Activated naive CD8-positive, alpha-beta T cell treated with anti-CD3 and anti-CD28 coated beads, Interleukin-2, amount 10 ng/mL, durations not matched to agents 7 days and 5 days (primary cell): ENCODE measurements at places on chromosomes 6 and 20.

DNA sequence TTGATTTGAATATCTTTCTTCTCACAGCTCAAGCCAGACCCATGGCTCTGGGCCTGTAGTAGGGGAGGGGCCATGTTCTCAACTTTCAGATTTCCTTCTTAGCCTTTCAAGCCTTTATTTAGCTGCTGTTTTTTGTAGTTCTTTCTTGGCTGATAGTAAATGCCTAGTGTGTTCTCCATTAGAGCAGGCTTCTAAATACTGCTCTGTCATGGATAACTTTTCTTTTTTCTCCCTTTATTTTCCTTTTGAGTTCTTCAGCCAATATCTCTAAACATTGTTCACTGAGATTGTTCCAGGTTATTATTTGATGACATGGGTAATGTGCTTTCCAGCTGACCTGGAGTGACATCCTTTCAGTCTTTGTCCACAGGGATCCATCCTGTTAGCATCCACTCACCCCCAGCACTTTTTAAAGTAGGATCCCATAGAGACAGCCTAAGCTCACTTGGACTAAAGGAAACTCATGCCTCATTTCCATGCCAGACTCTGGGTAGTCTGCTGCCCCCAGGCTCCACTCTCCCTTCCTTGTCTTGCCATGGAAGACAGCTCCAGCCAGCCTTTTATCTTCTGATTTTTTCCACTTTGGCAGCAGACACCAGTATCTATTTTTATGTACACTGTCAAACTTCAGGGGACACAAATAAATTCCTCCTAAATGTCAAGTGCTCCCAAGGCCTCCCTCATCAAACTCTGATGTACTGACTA lies 645.6 kb downstream of the RNF144B start:
- H3K4me1 ChIP-seq = no peaks in the 10 kb centered on the region
- no peak for DNase-seq
- H3K27ac ChIP-seq = no peak overlapping the region
- H3K4me3 ChIP-seq = no peak overlapping the region

- DNase-seq = no peak
- H3K4me3 ChIP-seq = no peak overlapping the region
- H3K27me3 ChIP-seq = no peaks in the 10 kb centered on the region
- no peak overlapping the region for H3K27ac ChIP-seq
These were observed 243.9 kb upstream of the TCF21 start for GRCh38 chr6:133644892-133645619.

- H3K4me1 ChIP-seq = peaks cover 15% of the 10 kb centered on the region
- H3K27me3 ChIP-seq = no peaks in the 10 kb centered on the region
- H3K36me3 ChIP-seq = peaks cover 4% of the 10 kb centered on the region
- no peak overlapping the region for H3K4me3 ChIP-seq
- no peak overlapping the region for H3K27ac ChIP-seq
These were observed 43.4 kb downstream of the SLC23A2 start for GRCh38 chr20:4957939-4958362.

DNA sequence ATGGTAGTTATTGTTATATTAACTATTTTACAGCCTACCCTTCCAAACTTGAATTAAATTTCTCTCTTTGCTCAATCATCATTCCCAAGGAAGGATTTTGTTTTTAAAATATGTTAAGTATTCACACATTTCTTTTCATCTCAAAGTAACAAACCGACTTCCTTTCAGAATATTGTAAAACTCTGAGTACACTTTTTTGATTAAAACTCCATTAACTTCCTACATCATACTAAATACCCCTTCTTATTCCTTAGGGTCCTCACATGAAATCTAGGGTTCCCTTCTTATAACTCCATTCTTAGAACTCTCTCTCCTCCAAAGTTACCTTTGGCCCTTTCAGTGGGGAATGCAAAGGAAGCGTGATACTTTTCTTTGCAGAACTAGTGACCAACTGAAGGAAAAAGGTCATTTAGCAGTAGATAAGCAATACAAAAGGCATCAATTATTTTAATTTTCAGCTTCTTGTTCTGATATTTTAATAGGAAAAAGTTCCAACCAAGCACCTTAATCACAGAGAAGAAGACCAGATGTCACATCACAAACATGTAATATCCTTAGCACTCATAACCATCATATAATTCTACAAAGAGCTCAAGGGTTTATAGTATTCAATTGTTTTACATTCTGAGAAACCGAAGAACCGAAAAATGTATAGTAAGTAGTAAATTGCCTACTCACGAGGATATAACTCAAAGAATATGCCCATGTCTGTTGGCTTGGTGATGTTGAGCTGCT lies 494 bp downstream of the RHAG start:
- no peaks in the 10 kb centered on the region for H3K36me3 ChIP-seq
- H3K4me1 ChIP-seq = no peaks in the 10 kb centered on the region
- peaks cover 2% of the 10 kb centered on the region for H3K27me3 ChIP-seq
- no peak overlapping the region for H3K4me3 ChIP-seq
- no peak for DNase-seq
- no peak overlapping the region for H3K27ac ChIP-seq

DNA sequence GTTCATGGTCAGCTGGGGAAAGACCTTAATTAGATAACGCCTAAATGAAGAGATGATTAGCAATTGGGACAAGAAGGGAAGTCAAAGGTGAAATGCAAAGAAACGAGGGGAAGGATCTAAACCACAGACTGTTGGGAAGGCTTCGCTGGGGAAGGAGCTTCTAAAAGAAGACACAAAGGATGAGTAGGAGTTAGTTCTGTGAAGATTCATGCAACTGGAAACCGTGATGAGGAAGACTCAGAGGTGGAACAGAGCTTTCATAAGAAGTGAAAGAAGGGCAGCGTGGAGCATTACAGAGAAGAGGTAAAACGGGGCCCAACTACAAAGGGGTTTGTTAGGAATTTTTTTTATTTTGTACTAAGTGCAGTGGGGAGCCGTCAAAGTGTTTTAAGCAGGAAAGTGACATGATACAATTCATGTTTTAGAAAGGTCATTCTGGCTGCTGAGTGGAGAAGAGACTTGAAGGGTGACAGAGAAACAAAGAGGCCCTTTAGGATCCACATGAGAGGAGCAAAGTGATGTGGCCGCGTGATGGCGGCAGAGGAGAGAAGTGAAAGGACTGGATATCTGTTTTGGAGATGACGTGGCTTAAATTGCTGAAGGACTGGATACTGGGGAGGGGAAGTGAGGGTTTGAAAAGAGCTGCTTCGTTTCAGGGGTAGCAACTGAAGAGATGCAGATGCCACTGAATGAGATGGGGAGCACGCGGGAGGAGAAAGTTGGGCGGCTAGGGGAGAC lies 33.6 kb downstream of the TTI1 start:
- no peak for DNase-seq
- H3K27me3 ChIP-seq = no peaks in the 10 kb centered on the region
- H3K4me1 ChIP-seq = no peaks in the 10 kb centered on the region
- H3K4me3 ChIP-seq = no peak overlapping the region

DNA sequence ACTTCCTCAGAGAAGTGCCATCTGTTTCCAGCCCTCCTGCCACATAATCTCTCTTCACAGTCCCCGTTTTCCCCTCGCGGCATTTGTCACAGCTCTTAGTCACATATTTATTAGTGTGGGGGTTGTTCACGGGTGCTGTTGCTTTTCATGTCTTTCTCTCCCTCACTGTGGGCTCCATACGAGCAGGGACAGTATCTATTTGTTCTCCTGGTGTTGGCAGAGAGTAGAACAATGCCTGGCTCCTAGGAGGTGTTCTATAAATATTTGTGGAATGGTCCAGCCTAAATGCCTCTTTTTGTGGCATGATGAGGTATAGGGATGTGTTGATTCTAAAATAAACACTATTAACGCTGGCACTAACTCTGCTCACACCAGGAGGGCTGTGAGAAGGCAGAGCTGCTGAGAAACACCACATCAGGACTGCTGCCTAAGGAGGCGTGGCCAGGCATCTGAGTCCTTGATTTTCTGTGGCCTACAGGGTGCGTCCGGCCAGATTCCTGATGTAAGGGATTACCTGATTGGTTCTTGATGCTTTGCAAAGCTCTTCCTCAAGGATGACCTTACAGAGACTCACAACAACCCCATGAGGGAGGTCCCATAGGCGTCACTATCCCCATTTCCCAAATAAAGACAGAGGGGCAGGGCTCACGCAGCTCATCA lies 219.8 kb upstream of the ARID1B start:
- H3K27me3 ChIP-seq = peaks cover 4% of the 10 kb centered on the region
- no peaks in the 10 kb centered on the region for H3K36me3 ChIP-seq
- DNase-seq = no peak
- no peaks in the 10 kb centered on the region for H3K4me1 ChIP-seq

DNA sequence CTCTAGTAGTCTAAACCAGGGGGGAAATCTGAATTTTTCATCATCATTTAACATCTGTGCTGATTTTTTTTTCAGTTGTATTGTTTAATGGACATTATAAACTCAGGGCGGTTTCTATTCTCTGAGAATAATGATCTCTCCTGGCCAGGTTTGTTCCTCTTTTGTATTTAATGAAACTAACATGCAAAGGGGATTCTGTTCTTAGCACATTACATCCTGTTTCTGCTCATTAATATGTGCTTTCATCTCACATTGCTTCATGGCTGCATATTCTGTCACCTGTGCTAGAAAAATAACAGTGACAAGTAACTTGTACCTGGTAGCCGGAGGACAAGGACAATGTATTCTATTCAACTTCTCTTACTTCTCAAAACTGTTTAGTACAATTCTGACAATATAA lies 806 bp downstream of the HLA-DOB start:
- H3K27me3 ChIP-seq = no peaks in the 10 kb centered on the region
- peaks cover 10% of the 10 kb centered on the region for H3K4me1 ChIP-seq
- no peak for DNase-seq
- H3K36me3 ChIP-seq = peaks cover 2% of the 10 kb centered on the region

DNA sequence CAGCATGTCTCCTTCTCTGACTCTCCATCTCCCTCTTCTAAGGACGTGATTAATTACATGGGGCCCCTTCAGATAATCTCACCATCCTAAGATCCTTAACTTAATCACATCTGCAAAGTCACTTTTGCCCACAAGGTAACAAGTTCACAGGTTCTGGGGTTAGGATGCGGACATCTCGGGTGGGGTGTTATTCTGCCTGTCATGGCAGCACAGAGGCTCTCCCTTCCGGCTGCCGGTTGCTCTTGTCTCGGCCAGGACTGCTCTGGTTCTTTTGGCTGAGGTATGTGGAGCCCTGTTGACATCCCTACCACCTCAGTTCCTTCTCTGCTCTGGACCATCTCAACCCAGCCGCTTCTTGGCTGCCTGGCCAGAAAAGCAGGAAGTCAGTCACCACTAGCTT lies 4.2 kb upstream of the CST11 start:
- peaks cover 21% of the 10 kb centered on the region for H3K4me1 ChIP-seq
- peak overlapping the region; percentile 18 for H3K4me3 ChIP-seq
- H3K27me3 ChIP-seq = peaks cover 2% of the 10 kb centered on the region
- H3K27ac ChIP-seq = peak overlapping the region; percentile 87
- DNase-seq = no peak

- H3K27me3 ChIP-seq = peaks cover 3% of the 10 kb centered on the region
- H3K36me3 ChIP-seq = no peaks in the 10 kb centered on the region
- no peak for DNase-seq
- H3K27ac ChIP-seq = no peak overlapping the region
These were observed 62.1 kb upstream of the RBM24 start for GRCh38 chr6:17219098-17219497.

DNA sequence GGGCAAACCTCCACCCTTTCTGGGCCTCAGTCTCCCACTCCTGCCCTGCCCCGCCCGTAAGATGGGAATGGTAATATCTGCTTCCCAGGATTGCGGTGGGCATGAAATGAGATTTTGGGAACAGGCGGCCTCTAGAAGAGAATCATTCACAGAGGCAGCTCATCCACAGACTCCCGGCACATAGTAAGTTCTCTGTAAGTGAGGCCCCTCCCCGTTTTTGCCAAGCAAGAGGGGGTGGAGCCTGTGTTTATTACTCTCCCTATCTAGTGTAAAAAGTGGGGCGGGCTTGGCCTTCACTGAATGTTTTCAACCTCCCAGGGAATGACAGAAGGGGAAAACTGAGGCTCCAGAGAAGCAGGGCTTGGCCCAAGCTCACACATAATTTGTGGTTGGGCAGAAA lies 20.0 kb downstream of the SUN5 start:
- no peaks in the 10 kb centered on the region for H3K36me3 ChIP-seq
- no peaks in the 10 kb centered on the region for H3K4me1 ChIP-seq
- H3K27me3 ChIP-seq = no peaks in the 10 kb centered on the region

DNA sequence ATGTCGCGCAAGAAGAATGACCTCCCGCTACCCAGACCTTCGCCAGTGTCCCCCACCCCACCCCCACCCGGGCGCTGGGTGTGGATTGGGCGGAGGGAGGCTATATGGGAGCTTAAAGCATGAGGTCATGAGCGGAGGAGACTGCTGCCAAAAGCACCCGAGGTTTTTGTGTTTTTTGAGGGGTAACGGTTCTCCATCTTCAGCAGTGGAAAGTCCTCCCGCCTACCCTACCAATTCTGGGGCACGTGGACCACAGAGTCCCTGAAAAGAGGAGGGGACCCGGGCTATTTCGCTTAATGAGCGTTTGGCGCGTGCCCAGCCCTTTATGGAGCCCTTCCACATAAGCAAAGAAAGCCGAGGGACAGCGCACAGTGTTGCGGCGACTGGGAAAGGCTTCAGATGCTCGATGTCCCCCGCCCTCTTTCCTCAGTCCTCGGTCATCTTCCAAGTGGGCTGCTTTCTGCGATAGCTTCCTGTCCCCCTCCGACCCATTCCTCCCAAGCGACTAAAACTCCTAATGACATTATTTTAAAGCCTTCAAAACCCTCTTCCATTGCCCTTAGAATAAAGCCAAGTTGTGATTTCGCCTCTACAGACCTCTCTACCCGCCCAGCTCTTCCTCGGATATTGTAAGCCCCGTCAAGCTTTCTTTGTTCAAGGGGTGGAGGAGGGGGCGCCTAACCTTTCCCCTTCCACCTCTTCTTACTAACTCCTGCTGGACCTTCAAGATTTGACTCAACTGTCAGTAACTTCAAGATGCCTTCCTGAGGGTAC lies 2.1 kb upstream of the TRERF1 start:
- H3K36me3 ChIP-seq = peaks cover 3% of the 10 kb centered on the region
- peak overlapping the region; percentile 3 for H3K27ac ChIP-seq
- peak; percentile 45 for DNase-seq
- H3K4me3 ChIP-seq = peak overlapping the region; percentile 100
- H3K4me1 ChIP-seq = peaks cover 22% of the 10 kb centered on the region
- H3K27me3 ChIP-seq = peaks cover 14% of the 10 kb centered on the region

DNA sequence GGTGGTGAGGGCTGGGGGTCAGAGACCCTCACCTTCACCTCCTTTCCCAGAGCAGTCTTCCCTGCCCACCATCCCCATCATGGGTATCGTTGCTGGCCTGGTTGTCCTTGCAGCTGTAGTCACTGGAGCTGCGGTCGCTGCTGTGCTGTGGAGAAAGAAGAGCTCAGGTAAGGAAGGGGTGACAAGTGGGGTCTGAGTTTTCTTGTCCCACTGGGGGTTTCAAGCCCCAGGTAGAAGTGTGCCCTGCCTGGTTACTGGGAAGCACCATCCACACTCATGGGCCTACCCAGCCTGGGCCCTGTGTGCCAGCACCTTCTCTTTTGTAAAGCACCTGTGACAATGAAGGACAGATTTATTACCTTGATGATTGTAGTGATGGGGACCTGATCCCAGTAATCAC lies 2.1 kb downstream of the HLA-G start:
- peaks cover 16% of the 10 kb centered on the region for H3K4me1 ChIP-seq
- H3K4me3 ChIP-seq = no peak overlapping the region
- no peak overlapping the region for H3K27ac ChIP-seq
- no peak for DNase-seq
